ENCODE measurements at places on chromosomes 1 and 21.

DNA sequence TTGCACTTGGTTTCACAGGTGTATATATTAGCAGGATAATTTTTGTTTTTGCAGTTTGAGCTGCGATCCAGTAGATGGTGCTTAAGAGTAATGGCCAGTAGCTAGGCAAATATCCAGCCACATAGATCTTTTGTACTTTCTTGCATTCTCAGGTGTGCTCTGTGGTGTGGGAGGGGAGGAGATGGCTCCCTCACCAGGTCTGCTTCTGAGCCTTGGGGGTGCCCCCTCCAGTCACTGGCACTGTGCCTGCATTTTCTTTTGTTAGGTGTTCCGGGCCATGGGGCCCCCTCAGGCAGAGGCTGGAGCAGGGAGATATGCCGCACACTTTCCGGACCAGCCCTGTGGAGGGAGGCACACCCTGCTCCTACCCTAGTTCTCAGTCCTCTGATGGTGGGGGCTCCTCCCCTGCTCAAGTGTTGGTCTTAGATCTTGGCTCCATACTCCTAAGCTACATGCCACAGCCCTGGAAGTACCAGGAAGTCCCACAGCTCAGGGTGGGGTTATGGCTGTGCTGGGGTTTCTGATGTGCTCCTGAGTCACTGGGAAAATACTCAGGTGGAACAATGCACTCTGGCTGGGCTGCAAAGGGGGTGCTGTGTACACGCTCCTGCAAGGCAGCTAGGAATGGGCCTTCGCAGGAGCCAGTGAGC, 197.6 kb upstream of the DMRTA2 start:
- DNase-seq = no peak

GRCh38 chr21:25005388-25005787, 601.9 kb downstream of the MRPL39 start:
- no peak for DNase-seq

GRCh38 chr1:37902983-37903382, 43.6 kb upstream of the MTF1 start:
- DNase-seq = no peak

DNA sequence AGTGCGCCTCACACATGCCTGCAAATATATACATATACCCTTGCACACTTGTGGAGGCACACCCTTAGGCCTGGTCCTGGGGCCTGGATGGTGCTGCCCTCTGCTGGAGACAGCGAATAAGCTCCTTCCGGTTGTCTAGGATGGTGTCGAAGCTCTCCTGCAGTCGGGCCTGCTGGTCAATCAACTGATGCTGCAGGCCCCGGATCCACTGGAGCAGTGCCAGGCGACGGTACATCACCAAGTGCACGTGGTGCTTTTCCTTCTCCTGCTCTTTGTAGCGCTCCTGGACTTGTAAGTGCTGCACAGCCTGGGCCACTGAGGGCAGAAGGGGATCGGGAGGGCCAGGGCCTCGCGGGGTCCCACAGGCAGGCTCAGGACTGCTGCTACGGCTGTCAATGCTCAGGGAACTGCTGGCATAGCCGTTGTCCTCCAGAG, 3.1 kb downstream of the C1orf216 start:
- DNase-seq = peak; percentile 83

DNA sequence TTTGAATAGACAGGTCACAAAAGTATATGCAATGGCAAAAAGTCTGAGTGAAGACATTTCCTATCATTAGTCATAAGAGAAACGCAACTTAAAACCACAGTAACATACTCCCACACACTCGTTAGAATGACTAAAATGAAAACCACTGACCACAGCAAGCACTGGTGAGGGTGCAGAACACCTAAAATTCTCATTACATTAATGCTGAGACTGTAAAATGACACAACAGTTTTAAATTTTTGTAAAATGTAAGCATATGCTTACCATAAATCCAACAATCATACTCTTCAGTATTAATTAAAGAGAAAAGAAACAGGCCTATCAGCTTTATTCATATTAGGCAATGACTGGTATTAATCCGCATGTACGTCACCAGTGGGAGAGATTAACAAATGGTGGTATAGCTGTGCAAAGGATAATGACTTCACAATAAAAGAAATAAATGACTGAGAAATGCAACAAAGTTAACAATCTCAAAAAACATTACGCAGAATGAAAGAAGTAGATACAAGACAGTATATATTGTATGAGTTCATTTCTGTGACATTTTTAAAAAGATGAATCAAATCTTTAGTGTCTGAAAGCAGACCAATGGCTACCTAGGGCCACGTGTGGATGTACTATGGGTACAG, 253.5 kb downstream of the AKT3 start:
- peak; percentile 69 for DNase-seq

DNA sequence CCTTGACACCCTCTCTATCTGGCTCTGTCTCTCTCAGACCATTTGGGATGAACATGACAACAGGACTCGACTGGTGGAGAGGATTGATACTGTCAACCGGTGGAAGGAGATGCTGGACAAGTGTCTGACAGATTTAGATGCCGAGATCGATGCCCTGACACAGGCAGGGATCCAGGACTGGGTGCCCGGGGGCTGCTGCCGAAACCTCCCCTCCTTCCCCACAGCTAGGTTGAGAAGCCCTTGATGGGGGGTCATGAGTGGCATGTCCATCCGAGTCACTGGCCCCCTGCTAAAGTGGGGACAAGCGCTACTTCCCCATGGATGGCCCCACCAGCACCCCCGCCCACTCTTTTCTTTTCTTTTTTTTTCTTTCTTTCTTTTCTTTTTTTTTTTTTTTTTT, 1.2 kb downstream of the TEKT2 start:
- no peak for DNase-seq

DNA sequence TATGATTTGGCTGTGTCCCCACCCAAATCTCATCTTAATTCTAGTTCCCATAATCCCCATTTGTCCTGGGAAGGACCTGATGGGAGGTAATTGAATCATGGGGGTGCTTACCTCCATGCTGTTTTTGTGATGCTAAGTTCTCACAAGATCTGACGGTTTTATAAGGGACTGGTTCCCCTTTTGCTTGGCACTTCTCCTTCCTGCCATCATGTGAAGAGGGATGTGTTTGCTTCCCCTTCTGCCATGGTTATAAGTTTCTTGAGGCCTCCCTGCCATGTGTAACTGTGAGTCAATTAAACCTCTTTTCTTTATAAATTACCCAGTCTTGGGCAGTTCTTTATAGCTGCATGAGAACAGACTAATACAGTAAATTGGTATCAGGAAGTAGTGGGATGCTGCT, 114.1 kb downstream of the ZNF648 start:
- no peak for DNase-seq

- DNase-seq = no peak
Observed at GRCh38 chr1:195576641-195577040, 1031.6 kb downstream of the KCNT2 start.

- no peak for DNase-seq
Observed at GRCh38 chr1:245288796-245289195, 134.0 kb downstream of the KIF26B start.

GRCh38 chr1:200310824-200311223, 99.0 kb downstream of the ZNF281 start:
- DNase-seq = no peak

DNA sequence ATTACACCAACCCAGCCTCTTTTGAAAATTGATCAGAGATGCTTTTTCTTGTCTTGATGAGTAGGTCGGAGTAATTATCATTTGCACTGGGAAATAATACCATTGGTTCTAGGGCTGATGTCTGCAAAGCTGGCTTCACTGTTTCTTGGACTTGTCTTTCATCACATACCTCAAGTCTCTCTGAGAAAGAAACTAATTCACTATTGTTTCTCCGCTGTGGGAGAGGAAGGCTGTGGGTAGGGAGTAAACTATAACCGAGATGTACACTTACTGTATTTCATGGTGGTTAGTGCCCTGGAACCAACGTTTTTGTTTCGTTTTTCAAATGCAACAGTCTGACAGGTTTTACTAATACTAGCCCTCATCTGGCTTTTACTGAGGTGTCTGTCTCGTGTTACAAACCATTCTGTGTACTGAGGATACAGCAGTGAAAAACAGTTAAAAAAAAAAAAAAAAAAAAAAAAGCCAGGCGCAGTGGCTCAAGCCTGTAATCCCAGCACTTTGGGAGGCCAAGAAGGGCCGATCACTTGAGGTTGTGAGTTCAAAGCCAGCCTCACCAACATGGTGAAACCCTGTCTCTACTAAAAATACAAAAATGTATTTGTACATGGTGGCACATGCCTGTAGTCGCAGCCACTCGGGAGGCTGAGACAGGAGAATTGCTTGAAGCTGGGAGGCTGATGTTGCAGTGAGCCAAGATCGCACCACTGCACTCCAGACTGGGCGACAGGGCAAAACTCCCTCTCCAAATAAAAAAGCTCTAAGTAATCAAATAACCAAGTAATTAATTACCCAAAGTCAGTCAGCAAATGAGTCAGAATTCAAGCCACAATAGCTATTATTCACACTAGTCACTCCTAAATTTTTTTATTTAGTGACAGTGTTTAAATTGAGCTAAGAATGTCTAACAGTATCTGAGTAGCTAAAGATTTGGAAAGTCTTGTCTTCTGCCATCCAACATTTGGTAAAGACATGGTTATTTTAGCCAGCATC, 23.3 kb downstream of the TOMM20 start:
- DNase-seq = peak; percentile 63

DNA sequence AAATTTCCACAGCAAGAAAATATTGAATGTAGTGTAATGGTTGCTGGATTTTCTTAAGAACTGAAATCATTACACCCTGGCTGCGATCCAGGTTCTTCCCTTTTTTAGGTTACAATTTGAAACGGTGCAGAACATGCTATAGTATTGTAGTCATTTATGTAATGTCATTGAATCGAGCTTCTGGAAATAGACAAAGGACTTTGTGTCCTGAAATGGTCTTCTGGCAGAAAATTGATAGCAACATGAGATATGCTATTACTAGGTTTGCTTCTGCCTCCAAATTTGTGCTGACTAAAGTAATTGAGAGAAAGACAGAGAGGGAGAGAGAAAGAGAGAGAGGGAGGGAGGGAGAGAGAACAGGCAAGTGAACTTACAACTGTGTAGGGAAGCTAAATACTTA, 146.2 kb upstream of the NFIA start:
- DNase-seq = no peak

GRCh38 chr1:54584575-54584974, 36.5 kb downstream of the ACOT11 start:
- DNase-seq = no peak

DNA sequence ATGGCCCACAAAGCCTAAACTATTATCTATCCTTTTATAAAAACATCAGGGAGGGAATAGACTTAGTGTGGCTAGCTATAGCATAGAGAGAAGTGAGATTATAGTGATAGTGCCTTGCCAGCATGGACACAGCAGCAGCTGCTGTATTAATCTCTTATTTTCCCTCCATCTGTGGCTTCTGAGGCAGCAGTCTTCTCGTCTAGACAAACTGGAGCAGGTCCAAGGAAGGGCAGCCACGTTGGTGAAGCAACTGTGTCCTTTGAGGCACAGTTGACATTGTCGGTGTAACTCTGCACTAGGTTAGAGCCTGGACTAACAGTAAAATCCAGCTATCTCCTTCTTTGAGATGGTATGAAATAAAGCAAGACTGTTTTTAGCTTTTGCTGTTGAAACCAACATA, 131.3 kb downstream of the CACHD1 start:
- no peak for DNase-seq

DNA sequence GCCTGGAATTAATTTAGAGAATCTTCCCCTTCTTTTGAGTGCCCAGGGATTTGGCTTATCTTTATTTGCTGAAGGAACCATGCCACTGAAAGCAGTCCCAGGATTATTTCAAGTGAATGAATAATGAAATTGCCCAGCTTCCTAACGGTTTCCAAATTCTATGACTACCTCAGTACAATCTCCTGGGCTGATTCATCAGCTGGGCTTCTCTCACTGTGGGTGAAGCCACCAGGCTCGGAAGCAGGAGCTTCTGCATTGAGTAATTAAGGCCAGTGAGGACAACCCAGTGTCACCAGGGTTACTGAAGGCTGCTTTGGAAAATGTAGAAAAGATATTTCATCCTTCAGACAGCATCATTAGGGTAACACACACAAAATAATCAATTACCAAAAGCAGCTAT, 169.8 kb downstream of the DAB1 start:
- DNase-seq = no peak

- no peak for DNase-seq
Observed at GRCh38 chr1:155794605-155795245, 62.3 kb downstream of the GON4L start.

- no peak for DNase-seq
Observed at GRCh38 chr1:162919034-162919433, 58.1 kb upstream of the CCDC190 start.

DNA sequence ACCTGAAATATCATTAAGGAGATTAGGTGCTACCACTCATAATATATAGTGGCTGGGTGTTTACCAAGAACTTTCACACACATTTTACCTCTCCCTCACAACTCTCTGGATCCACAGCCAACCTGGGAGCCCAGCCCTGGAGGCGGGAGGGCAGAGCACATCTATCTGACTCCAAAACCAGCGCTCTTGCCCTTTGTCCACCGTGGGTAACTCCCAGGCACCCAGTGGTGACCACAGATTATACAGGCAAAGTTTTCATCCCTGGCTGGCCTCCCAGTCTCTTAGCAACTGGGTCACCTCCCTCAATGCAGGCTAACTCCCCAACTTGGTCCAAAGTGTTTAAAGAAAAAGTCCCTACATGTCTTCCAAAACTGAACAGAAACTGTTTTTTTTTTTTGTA, 2.4 kb downstream of the PAQR7 start:
- no peak for DNase-seq

DNA sequence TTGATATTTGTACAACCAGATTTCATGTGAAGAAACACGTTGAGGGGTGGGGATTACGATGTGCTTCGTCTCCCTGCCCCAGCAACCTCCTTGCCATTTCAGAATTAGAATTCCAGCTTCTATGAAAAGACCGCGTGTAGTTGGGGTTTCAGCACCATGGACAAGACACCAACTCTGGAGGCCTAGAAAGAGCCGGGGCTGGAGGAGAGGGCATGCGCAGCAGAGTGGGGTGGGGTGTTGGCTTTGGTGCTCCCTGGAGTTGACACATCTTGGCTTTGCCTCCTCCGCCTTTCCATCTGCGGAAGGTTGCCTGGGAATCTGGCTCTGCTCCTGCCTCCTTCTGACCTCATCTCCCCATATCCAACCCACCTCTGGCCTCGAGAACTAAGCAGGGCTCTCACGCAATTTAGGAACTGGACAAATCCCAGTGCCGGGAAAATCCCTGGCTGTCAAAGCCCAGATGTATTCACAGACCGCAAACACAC, 11.8 kb downstream of the HTR6 start:
- DNase-seq = no peak

- no peak for DNase-seq
Observed at GRCh38 chr1:231549733-231550447, 21.4 kb downstream of the TSNAX start.

GRCh38 chr1:10629091-10629815, 154.5 kb downstream of the PEX14 start:
- DNase-seq = no peak

GRCh38 chr1:39540504-39541031, 36.0 kb downstream of the PABPC4 start:
- peak; percentile 33 for DNase-seq

GRCh38 chr1:36911561-36912364, 122.6 kb downstream of the GRIK3 start:
- no peak for DNase-seq

- DNase-seq = no peak
Observed at GRCh38 chr1:24020025-24020424, 39.9 kb upstream of the SRSF10 start.

All from CD4-positive, alpha-beta T cell treated with Interferon alpha-2 for 1 hour (primary cell).